Motor neuron (in vitro differentiated cells): ENCODE measurements at places on chromosomes 4 and X. TPM values are rescaled to one million over a fixed set of nuclear protein-coding genes. Genes with fewer than 3 reads are reported as not detected.

- ATAC-seq, result no peak
These were observed 224.7 kb upstream of the PPP1R2C start for GRCh38 chrX:43002526-43003203.

GRCh38 chr4:6493658-6494304 is 21.4 kb upstream of the PPP2R2C start:
- peak; percentile 90 for ATAC-seq

The AKAP17A gene
- 23.9 and 26.5 TPM in 2 replicates for total RNA-seq

DNA sequence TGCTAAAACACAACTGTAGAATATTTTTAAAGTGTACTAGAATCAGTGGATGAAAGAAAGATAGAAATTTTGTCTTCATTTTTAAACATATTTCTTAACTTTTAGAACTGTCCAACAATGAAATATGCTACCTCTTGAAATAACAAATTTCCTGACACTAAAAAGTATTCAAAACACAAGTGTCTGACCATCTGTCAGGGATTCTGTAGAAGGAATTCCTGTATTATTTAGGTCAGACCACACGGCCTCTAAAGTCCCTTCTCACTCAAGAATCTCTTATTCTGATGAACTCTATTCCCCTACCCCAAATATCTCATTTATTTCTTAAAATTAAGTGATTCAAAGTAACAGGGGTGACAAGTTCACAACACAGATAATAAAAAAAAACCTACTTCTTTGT is 99.1 kb downstream of the MAML3 start:
- ATAC-seq, result no peak

The MTTP gene
- 0.20 and 0.38 TPM in 2 replicates for total RNA-seq

- no peak for ATAC-seq
These were observed 54.4 kb downstream of the CXCL1 start for GRCh38 chr4:73923631-73923937.

- ATAC-seq, result peak; percentile 99
These were observed 41.7 kb downstream of the BCORL1 start for GRCh38 chrX:130024127-130024526.

The F11 gene
- total RNA-seq, result 0.22 and 0.31 TPM in 2 replicates

DNA sequence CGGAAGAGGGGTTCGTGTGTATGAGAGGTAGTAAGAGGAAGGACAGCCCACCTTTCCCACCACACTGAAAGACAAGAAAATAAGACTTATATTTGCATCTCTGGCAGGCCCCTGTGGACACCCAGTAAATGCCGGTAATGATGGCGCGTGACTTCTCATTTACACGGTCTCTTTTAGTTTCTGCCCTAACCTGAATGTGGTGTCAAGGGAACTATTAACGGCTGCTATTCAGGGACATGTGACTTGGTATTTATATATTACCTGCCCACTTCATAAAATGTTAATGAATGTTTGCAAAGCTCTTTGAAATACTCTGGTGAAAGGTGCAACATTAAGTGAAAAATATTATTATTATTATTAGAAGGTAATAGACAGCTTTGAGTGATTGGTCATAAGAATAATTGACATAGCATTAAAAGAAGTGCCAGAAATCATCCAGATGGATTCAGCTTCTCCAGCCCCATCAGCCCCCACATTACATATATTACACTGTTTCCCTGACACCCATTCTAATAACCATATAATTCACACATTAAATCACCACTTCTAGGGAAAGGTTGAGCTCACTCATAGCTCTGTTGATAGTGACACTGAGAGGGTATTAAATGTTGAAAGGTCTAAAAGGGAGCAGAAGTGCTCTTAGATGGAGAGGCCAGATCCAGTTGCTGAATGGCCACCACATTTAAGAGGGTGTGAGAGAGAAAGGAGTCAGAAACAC is 83.0 kb upstream of the BEND4 start:
- no peak for ATAC-seq

- no peak for ATAC-seq
These were observed 98.9 kb downstream of the EVC2 start for GRCh38 chr4:5609306-5610007.

The SPATA4 gene
- 0.78 and 1.5 TPM in 2 replicates for total RNA-seq

DNA sequence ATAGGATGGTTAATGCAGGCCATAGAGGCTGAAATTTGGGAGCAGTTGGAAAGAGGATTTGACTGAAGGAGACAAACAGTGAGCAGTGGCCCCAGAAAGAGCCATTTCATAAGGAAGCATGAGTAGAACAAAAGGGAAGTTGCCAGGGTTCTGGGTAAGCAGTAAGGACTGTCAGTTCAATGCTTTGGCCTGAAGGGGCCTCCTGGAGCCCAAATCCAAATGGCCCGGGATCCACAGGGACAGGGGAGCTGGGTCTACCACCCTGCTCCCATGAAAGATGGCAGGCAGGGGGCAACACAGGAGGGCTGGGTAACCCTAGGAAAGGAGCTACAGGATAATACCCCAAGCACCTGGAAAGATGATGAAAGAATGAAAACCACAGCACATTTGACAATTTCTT is 4.1 kb upstream of the INTS6L start:
- ATAC-seq, result no peak

The DDX53 gene
- total RNA-seq, result 0.09 and 0.10 TPM in 2 replicates

DNA sequence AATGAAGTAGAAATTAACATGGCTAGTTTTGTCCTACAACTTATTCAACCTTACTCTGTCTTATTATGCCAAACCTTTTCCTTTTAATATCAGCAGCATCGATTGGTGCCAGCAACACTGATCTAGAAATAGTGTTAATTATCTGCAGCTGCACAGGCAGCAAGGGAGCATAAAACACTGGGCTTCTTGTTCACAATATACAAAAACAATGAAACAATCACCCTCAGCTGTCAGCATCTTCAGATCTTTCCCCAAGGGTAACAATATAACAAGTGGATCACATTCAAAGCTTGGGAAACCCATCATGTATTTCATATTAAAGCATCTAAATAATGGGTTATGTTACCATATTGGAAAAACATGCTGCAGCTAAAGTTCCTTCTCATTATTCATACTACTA is 238.1 kb downstream of the SPOCK3 start:
- no peak for ATAC-seq

DNA sequence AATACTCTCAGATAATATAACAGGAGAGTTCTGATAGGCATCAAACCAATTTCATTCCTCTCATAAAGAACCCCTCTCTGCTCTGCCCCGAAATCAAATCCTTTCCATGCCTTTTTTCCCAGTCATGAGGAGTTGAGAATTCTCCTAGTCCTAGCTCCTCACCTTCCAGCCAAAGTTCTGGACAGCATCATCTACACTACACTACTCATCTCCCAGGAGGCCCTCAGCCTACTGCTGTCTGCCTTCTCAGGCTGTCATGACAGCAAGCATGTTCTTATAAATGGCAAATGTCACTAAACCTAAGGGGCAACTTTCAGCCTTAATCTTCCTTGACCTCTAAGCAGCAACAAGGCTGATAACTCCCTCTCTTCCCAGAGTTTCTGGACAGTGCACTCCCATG is 26.6 kb downstream of the MAPK10 start:
- ATAC-seq, result no peak

- ATAC-seq, result no peak
These were observed 27.0 kb downstream of the ARHGEF9 start for GRCh38 chrX:63758011-63758410.

The CXCL11 gene
- total RNA-seq, result 3.6 TPM in 2 replicates

The NDUFA1 gene
- 146 and 152 TPM in 2 replicates for total RNA-seq

- no peak for ATAC-seq
These were observed 155.4 kb upstream of the FTHL17 start for GRCh38 chrX:31227250-31227649.

DNA sequence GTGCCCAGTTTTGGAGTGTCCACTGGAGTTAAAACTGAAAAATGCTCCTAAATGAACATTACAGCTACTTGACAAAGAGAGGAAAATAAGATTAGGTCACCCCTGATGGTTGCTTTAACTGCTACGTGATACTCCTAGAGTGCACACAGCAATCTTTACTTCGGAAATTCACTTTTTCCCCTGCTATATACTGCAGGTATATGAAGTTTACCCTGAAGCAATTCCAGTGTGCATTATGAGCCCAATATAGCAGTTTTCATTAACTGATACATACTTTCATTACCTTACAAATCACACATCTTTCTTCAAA is 773 bp upstream of the ZNF827 start:
- ATAC-seq, result no peak

The ODAM gene
- 0.83 TPM in 1 of 2 replicates, not detected in the other for total RNA-seq

DNA sequence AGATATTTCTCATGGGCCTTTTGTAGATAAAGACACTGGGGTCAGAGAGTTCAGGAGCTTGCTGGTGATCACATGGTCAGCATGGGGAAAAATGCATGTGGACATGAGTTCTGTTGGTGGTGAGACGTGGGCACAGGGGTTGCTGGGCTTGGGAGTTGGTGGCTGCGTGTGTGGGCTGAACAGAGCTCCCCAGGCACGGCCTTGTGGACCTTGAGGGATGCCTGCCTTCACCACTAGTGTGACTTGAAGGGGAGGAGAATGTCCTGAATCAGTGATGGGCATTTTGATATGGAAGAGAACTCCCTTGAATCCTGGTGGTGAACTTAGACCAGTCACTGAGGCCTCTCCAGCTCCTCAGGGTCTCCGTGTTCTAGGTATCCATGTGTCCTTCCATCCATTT is 8.9 kb downstream of the CD99 start:
- no peak for ATAC-seq

- ATAC-seq, result no peak
These were observed 149.7 kb downstream of the ANTXR2 start for GRCh38 chr4:79923281-79923680.

- ATAC-seq, result peak; percentile 83
These were observed at the start of gene ABCG2 for GRCh38 chr4:88158489-88159228. ABCG2 (minus strand) TSS chr4:88158639; CDS start chr4:88139995, 18,644 bp downstream.

The SRPX2 gene
- 26.9 and 34.0 TPM in 2 replicates for total RNA-seq

The GRIA3 gene
- 2.2 and 2.8 TPM in 2 replicates for total RNA-seq

GRCh38 chr4:140963883-140964282 is 169.4 kb downstream of the RNF150 start:
- no peak for ATAC-seq
